Hindlimb muscle (tissue), 1 donor: ENCODE measurements at places on chromosomes 12 and 14. TPM values are rescaled to one million over a fixed set of nuclear protein-coding genes. Genes with fewer than 3 reads are reported as not detected.

DNA sequence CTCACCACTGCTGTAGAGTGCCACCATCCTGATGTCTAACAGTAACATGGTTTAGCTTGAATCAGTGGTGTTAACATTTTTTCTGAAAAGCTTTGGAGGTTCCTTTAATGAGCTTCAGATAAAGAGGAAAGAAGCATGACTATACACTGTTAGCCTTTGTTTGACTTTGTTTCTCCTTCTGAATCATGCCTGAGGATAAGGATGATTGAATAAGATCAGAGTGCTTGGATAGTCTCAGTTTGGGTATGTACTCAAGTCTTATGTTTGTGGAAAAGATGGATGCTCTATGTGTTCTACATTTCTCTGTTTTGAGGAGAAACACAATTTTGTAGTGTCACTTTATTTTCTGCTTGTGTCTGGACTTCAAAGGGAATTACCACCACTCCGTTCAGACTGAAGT, 42.0 kb downstream of the GPATCH2L start:
- no peak for DNase-seq

CELA1 gene
- polyA plus RNA-seq = not detected

PLEKHG3 gene
- polyA plus RNA-seq = 24.8 TPM

- DNase-seq = no peak
Observed at GRCh38 chr12:85610194-85610593, 226.0 kb downstream of the RASSF9 start.

GRCh38 chr14:100560471-100560870, 26.7 kb downstream of the BEGAIN start:
- DNase-seq = no peak

GRCh38 chr12:132327336-132328171, 1.8 kb downstream of the GALNT9 start:
- no peak for DNase-seq

GRCh38 chr12:52278575-52279421, 4.4 kb downstream of the KRT86 start:
- peak; percentile 71 for DNase-seq

DNA sequence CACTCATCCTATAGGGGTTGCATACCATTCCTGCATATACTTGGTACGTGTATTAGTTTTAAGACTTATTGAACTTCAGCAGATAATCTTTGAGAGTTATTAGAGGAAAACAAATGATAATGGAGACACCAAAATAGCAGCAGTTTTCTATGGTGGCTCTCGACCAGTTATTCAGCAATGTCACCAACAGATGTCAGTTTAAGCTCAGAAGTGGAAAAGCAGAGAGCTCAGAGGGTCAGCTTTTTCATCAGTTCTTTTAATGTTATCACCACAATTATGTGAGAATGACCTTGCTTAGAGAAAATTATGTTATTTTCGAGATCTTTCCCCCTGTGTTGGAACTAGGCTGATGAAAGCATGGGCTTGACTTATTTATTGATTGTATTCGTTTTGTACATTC, 32.0 kb downstream of the PTPN11 start:
- DNase-seq = no peak

EML5 gene
- polyA plus RNA-seq = 0.59 TPM

SRRM4 gene
- 0.31 TPM for polyA plus RNA-seq

- peak; percentile 83 for DNase-seq
Observed at GRCh38 chr14:74945852-74946658, 9.3 kb downstream of the PGF start.

DNA sequence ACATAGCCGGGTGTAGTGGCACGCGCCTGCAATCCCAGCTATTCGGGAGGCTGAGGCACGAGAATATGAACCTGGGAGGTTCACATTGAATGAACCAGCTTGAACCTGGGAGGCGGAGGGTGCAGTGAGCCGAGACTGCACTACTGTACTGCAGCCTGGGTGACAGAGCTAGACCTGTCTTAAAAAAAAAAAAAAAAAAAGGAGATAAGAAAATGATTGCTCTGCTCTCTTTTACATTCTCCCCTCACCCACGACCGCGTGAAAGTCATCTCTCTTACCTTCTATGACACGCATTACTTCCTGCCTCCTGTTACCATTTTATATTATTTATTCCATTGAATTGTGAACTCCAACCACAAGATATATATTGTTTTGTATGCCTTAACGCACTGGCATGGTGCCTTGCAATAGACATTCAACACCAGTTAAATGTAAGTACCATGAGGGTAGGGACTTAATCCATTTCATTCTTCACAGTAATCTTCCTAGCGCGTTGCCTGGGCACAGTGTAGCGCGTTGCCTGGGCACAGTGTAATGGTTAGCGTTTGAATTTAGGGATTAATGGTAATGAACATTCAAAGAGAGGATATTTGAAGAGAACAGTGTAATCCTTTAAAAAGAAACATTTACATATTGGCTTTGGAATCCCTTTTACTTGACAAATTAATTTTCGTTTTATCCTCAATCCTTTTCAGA, 2.7 kb downstream of the RAP1B start:
- DNase-seq = no peak

DNA sequence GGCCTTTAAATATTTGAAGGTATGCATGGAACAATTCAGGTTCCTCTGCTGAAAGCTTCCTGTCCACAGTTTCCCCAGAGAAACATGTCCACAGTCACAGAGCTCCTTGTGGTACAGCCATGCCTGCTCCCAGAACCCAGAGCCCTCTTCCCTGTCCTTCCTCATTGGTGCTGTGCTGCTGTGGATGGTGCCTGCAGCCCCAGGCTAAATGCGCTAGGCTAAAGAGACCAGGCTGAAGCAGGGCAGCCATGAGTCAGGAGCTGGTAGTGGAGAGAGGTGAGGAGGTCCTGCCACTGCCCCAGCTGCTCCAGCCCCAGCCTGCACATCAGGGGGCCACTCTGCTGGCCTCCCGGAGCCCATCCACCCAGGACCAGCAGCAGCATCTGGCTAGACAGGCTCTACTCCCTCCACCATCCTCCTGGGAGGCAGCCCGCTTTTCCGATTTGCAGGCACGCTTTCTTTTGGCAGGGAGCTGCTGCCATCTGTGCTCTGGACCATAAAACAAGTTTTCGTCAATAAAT, 65.4 kb upstream of the DDX11 start:
- no peak for DNase-seq

MUCL1 gene
- polyA plus RNA-seq = not detected

LRTM2 gene
- polyA plus RNA-seq = 0.31 TPM

GRCh38 chr14:102778338-102779083, 1.3 kb downstream of the TRAF3 start:
- no peak for DNase-seq

- no peak for DNase-seq
Observed at GRCh38 chr14:75297411-75298040, 18.9 kb downstream of the FOS start.

USP30 gene
- polyA plus RNA-seq = 14.4 TPM

DNA sequence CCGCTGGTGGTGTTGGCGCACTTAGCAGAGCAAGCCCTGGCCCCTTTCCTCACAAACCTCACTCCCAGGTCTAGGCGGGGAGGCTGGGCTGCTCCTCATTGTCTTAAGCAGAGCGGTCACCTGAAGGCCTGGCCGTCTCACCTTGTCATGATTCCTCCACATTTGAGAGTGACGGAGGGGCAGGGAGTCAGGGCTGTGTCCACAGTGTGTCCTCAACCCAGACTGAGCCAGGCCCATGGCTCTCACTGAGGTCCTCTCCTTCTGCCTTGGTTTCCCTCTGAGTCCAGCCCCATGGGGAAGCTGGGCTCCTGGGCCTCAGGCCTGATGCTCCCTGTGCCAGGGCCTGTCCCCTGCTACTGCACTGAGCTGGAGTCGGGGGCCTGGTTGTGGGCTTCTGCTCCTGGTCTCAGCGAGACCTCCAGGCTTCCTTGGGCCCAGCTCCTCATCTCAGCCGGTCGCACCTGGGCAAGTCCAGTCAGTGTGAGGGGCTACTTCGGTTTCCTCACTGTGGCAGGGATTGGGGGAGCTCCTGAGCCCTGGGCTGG, 44.9 kb downstream of the KRT80 start:
- DNase-seq = no peak

PRH2 gene
- polyA plus RNA-seq = not detected

RNF212B gene
- polyA plus RNA-seq = 0.62 TPM

DNA sequence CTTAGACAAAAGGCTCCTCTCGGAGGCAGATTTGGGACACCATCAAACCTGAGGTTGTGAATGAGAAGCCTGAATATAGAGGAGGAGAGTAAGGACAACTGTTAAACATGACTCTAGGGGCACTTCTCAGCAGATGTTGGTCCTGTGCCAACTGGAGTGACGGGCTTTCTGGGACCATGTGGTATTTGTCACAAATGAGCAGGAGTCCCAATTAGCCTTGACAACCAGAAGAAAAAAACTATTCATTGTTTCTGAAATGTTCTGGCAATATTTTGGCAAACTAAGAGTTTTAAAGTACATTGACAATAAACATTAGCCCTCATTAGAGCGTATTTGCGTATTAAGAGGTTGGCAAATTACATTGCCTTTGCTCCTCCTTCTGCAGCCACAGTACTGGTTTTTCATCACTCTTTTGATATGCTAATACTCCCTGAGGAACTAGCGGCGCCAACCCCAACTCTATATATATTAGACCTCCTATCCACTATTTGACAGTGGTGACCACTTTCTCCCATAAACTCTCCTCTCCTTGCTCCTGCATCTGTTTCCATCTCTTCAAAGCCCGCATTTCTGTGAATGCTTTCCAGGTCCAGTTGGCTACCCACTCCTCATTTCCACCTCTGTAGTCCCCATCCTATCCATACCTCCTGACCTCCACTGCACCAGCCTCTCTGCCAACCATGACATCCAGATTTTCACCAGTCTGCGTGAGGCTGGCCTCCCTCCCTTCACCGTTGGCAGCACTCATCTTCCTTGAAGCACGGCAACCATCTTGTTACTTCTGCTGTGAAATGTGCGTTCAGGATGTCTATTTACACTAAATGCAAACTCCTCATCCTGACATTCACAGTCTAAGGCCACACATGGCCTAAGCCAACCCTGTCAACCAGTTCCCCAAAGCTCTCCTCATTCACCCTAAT, 100.7 kb downstream of the ZFC3H1 start:
- DNase-seq = no peak

DNA sequence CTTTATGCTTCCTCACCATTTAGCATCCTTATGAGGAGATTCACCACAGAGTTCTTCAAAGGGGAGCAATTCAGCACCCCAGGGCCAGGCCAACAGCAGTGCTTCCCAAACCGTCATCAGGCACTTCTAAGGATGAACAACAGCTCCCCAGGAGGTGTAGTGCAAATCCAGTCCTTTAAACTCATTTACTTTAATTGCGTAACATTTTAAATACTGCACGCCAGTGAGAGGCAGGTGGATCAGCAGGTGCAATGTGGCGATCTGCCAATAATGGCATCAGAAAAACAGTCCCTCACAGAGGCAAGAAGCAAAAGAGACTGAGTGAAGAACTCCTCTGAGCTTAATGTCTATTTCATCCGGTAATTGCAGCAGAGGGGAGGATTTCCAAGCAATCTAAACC, 770.9 kb upstream of the FOXG1 start:
- peak; percentile 1 for DNase-seq

GLT8D2 gene
- 40.1 TPM for polyA plus RNA-seq

DNA sequence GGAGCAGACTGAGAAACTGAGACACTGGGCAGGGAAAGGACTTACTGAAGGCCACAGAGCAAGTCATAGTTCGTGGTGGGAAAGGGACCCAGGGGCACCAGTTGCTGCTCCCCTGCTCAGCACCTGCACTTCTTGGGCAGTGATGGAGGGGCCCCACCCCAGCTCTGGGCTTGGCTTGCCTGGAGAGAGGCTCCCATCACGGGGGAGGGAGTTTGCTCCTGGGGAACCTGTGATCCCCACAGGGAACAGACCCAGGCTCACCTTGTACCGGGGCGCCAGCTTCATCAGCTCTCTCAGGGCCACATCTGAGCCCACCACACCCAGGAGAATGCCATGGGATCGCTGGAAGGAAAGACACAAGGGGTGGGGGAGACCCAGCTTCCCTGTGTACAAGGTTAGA, 39.8 kb downstream of the CACNA2D4 start:
- no peak for DNase-seq

AQP2 gene
- not detected for polyA plus RNA-seq

- DNase-seq = no peak
Observed at GRCh38 chr12:52494518-52494917, 1.5 kb upstream of the KRT6A start.

REP15 gene
- polyA plus RNA-seq = 1.4 TPM

GRCh38 chr14:74941676-74942097, 13.7 kb downstream of the PGF start:
- DNase-seq = no peak

GRCh38 chr14:69997849-69998248, 118.6 kb downstream of the SMOC1 start:
- no peak for DNase-seq

GRCh38 chr14:93103392-93104080, 12.2 kb downstream of the ITPK1 start:
- no peak for DNase-seq

DNA sequence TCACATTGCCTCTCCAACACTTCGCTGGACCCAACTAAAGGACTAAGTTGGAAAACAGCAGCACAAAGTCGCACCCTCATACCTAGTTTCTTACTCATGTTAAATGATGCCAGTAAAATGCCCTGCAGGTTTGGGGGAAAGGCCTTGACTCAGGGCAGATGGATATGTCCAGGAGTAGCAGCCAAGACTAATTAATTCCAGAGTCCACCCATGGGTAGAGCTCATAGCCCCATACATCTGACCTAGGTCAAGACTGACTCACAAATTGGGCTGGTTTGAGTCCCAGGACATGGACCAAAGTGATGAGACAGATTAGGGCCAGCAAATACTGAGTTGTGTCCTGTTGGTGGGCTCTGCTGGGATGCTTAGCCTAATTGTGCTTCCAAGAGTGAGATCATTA, 224.0 kb upstream of the BTG1 start:
- no peak for DNase-seq

KIF5A gene
- polyA plus RNA-seq = not detected

- no peak for DNase-seq
Observed at GRCh38 chr12:106179086-106179485, 40.3 kb upstream of the NUAK1 start.

WNT1 gene
- polyA plus RNA-seq = not detected

GRIN2B gene
- 0.01 TPM for polyA plus RNA-seq

GRCh38 chr12:87661786-87662377, 367.3 kb downstream of the C12orf50 start:
- no peak for DNase-seq
